Endothelial cell of umbilical vein (primary cell): ENCODE measurements at places on chromosomes 7 and 10. TPM values are rescaled to one million over a fixed set of nuclear protein-coding genes. Genes with fewer than 3 reads are reported as not detected.
A peak's percentile ranks its signal among the peaks of the same experiment; 100 is the strongest.

OR2F2 gene
- total RNA-seq, result not detected in 2 replicates

DNA sequence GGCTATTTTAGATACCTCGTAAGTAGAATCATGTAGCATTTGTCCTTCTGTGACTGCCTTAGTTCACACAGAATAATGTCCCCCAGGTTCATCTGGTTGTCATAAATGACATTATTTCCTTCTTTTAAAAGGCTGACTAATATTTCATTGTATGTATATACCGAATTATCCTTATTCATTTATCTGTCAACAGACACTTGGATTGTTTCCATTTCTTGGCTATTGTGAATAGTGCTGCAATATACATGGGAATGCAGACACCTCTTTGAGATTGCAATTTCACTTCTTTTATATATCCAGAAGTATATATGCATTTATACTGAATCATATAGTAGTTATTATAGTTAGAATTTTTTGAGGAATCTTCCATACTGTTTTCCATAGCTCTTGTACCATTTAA is 24.1 kb upstream of the HYAL4 start:
- H3K27ac ChIP-seq, result no peak overlapping the region
- H3K27me3 ChIP-seq, result no peaks in the 10 kb centered on the region
- no peaks in the 10 kb centered on the region for H3K4me1 ChIP-seq
- no peaks in the 10 kb centered on the region for H3K36me3 ChIP-seq
- no peak for DNase-seq

- H3K36me3 ChIP-seq, result no peaks in the 10 kb centered on the region
- peaks cover 5% of the 10 kb centered on the region for H3K4me1 ChIP-seq
- no peak for DNase-seq
- no peak overlapping the region for H3K27ac ChIP-seq
- H3K4me3 ChIP-seq, result no peak overlapping the region
Measured at GRCh38 chr7:28858206-28858605, 99.9 kb downstream of the TRIL start.

- H3K4me1 ChIP-seq, result peaks cover 11% of the 10 kb centered on the region
- peaks cover 7% of the 10 kb centered on the region for H3K36me3 ChIP-seq
- no peak overlapping the region for H3K4me3 ChIP-seq
- no peaks in the 10 kb centered on the region for H3K27me3 ChIP-seq
- no peak for DNase-seq
Measured at GRCh38 chr10:79348640-79348988, 1.3 kb downstream of the PPIF start.

TRPV5 gene
- total RNA-seq, result not detected in 2 replicates

GRCh38 chr10:75400771-75401568 is 594 bp downstream of the ZNF503 start:
- peaks cover 18% of the 10 kb centered on the region for H3K27me3 ChIP-seq
- no peak for DNase-seq
- H3K4me1 ChIP-seq, result peaks cover 40% of the 10 kb centered on the region
- peak overlapping the region; percentile 55 for H3K27ac ChIP-seq
- peak overlapping the region; percentile 52 for H3K4me3 ChIP-seq
- no peaks in the 10 kb centered on the region for H3K36me3 ChIP-seq

DNA sequence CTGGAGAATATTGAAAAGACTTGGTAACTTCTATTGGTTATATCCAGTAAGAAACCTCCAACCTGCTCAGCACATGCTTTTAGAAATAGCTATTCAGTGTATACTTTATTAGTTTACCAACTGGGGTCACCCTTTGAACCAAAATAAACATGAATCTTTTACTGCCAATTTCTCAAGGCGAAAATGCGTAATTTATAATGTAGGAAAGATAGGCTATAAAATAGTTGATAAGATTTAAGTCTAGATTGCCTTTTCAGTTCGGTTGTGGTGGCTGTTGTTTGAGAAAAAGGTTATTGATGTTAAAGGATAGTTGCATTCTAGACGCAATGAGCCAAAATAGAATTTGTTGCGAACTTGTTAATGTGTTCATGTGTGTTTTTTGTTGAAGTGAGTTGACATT is 82.6 kb upstream of the OIT3 start:
- no peak for DNase-seq
- no peaks in the 10 kb centered on the region for H3K27me3 ChIP-seq
- H3K4me3 ChIP-seq, result no peak overlapping the region
- H3K36me3 ChIP-seq, result no peaks in the 10 kb centered on the region
- peaks cover 3% of the 10 kb centered on the region for H3K4me1 ChIP-seq

PKD1L1 gene
- 3.0 and 5.9 TPM in 2 replicates for total RNA-seq

CFAP69 gene
- total RNA-seq, result 2.9 and 4.4 TPM in 2 replicates

MYL10 gene
- not detected in 2 replicates for total RNA-seq

GRCh38 chr10:18532881-18533535 is 118.4 kb downstream of the NSUN6 start:
- H3K4me3 ChIP-seq, result no peak overlapping the region
- no peaks in the 10 kb centered on the region for H3K36me3 ChIP-seq
- H3K27ac ChIP-seq, result no peak overlapping the region
- no peaks in the 10 kb centered on the region for H3K27me3 ChIP-seq
- DNase-seq, result no peak
- no peaks in the 10 kb centered on the region for H3K4me1 ChIP-seq

DNA sequence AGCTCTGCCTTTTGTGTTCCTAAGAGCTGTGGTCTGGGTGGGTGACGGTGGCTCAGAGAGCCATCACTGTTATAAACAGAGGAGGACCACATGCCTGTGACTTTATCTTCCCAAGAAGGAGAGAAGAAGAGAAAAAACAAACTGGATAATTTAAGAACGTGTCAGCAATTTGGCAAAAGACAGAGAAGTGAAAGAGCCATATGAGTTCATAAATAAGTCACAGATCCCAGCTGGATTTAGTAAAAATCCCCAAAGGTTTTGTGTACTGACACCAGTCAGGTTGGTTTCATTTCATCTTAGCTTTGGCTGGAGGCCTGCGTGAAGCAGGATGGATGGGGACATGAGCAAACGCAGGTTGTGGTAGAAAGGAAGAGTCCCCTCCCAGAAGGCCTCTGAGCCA is 120.7 kb downstream of the CXCL12 start:
- no peak overlapping the region for H3K27ac ChIP-seq
- no peaks in the 10 kb centered on the region for H3K27me3 ChIP-seq
- no peaks in the 10 kb centered on the region for H3K4me1 ChIP-seq

DNA sequence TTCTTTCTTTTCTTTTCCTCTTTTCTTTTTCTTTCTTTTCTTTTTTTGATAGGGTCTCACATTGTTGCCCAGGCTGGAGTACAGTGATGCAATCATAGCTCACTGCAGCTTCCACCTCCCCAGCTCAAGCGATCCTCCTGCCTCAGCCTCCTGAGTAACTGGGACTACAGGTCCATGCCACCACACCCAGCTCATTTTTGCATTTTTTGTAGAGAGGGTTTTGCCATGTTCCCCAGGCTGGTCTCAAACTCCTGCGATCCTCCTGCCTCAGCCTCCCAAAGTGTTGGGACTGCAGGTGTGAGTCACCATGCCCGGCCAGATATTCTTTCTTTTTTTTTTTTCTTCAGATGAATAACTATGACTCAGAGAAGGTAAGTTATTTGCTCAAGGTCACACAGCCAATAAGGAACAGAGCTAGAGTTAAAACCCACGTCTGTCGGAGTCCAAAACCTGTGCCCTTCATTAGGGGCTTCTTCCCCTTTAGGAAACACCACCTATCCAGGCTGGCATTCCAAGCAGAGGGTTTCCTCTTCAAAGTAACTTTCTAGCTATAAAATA is 28.1 kb upstream of the DNMBP start:
- no peak overlapping the region for H3K27ac ChIP-seq
- H3K4me1 ChIP-seq, result peaks cover 6% of the 10 kb centered on the region
- H3K27me3 ChIP-seq, result no peaks in the 10 kb centered on the region

CFTR gene
- not detected in 2 replicates for total RNA-seq

GRCh38 chr7:46357290-46357689 is 436.2 kb upstream of the IGFBP3 start:
- no peaks in the 10 kb centered on the region for H3K4me1 ChIP-seq
- no peak for DNase-seq
- H3K27me3 ChIP-seq, result no peaks in the 10 kb centered on the region
- no peak overlapping the region for H3K4me3 ChIP-seq

- H3K36me3 ChIP-seq, result peaks cover 10% of the 10 kb centered on the region
- H3K27ac ChIP-seq, result no peak overlapping the region
- H3K4me3 ChIP-seq, result no peak overlapping the region
- H3K4me1 ChIP-seq, result no peaks in the 10 kb centered on the region
Measured at GRCh38 chr10:73857446-73857845, 16.9 kb downstream of the CAMK2G start.

- no peaks in the 10 kb centered on the region for H3K36me3 ChIP-seq
- H3K4me3 ChIP-seq, result no peak overlapping the region
- no peak for DNase-seq
Measured at GRCh38 chr7:77800730-77801129, 2.2 kb downstream of the PHTF2 start.

GRCh38 chr10:113504423-113504822 is 48.4 kb upstream of the HABP2 start:
- peaks cover 2% of the 10 kb centered on the region for H3K27me3 ChIP-seq
- H3K36me3 ChIP-seq, result no peaks in the 10 kb centered on the region
- no peak overlapping the region for H3K4me3 ChIP-seq
- no peak for DNase-seq
- H3K4me1 ChIP-seq, result no peaks in the 10 kb centered on the region

IFIT1B gene
- not detected in 2 replicates for total RNA-seq

DNA sequence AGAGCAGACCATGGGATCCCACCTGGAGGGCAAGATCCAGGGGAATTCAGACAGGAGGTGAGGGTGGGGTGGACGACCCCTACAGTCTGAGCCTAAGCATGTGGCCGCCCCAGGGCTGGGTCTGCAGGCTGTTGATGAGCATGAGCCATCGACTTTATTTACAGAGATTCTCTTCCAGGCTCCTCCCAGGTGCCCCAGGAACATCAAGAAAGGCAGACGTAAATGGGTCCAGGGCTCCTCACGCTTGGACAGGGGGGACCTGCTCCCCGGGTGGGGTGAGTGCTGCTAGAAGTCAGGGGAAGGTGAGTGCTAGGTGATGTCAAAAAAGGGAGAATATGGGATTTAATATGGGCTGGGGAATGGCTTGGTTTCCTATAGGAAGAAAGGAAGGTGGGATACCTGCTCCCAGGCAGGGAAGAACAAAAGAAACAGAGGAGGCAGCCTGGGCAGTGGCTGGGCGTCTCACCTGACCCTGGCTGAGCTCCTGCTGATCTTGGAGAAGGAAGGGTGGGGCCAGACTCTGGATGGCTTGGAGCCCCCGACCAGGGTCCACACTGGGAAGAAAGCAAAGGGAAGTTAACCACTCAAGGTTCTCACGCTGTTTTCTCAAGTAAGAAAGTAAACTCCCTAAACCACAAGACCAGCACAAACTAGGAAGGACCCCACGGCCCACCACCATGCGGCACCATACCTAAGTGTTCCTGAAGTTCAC is 162.1 kb upstream of the SHH start:
- H3K27me3 ChIP-seq, result no peaks in the 10 kb centered on the region
- no peak overlapping the region for H3K27ac ChIP-seq
- H3K4me1 ChIP-seq, result no peaks in the 10 kb centered on the region
- H3K36me3 ChIP-seq, result no peaks in the 10 kb centered on the region
- no peak overlapping the region for H3K4me3 ChIP-seq

DNA sequence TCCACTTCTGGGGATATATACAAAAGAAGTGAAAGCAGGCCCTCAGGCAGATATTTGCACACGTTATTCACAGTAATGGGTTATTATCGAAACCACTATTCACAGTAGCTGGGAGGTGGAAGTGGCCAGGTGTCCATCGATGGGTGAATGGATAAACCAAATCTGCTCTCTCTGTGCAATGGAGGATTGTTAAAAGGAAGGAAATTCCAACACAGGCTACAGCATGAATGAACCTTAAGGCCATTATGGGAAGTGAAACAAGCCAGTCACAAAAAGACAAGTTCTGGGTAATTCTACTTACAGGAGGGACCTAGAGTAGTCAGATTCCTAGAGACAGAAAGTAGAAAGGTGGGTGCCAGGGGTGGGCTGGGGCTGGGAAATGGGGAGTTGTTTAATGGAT is 48.5 kb upstream of the BHLHA15 start:
- H3K4me3 ChIP-seq, result no peak overlapping the region
- H3K27me3 ChIP-seq, result no peaks in the 10 kb centered on the region
- H3K36me3 ChIP-seq, result peaks cover 4% of the 10 kb centered on the region

DNA sequence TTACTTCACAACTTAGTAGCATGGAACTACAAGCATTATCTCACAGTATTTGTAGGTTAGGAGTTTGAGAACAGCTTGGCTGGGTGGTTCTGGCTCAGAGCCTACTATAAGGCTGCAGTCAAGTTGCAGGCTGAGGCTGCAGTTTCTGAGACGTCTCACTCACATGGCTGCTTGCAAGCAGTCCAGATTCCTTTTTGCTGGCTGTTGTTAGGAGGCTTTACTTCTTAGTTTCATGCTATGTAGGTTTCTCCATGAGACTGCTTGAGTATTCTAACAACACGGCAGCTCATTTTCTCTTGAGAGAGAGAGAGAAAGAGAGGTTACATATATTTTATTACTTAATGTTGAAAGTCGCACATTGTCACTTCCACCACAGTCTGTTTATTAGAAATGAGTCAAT is 1073.9 kb downstream of the NXPH1 start:
- no peaks in the 10 kb centered on the region for H3K36me3 ChIP-seq
- no peak overlapping the region for H3K27ac ChIP-seq
- H3K4me1 ChIP-seq, result no peaks in the 10 kb centered on the region
- no peaks in the 10 kb centered on the region for H3K27me3 ChIP-seq
- H3K4me3 ChIP-seq, result no peak overlapping the region

NUDT13 gene
- total RNA-seq, result 2.3 and 2.6 TPM in 2 replicates

DNA sequence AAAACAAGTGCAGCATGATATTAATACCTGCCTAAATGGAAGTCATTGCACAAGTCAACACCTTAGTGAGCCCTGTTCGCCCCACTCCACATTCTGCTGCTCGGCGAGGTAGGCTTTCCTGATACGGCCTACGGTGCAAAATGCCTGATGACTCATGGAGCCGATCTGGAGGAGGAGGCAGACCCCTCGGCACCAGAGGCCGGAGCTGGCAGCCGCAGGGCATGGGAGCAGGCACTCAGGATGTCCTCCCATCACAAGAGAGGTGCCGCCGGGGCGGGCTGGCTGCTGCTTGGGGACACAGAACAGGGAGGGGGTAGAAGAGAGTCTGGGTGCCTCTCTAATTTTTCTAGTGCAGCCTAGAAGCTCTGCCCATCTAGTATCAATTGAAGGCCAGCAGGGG is 418.5 kb upstream of the MGMT start:
- H3K4me1 ChIP-seq, result peaks cover 42% of the 10 kb centered on the region
- no peaks in the 10 kb centered on the region for H3K27me3 ChIP-seq
- peak overlapping the region; percentile 38 for H3K27ac ChIP-seq
- DNase-seq, result no peak
- no peaks in the 10 kb centered on the region for H3K36me3 ChIP-seq

IQUB gene
- not detected in 2 replicates for total RNA-seq

SORCS1 gene
- total RNA-seq, result not detected in 2 replicates

CPVL gene
- not detected in 2 replicates for total RNA-seq

IQCE gene
- 11.3 and 14.5 TPM in 2 replicates for total RNA-seq

NOS3 gene
- total RNA-seq, result 51.4 and 82.8 TPM in 2 replicates

GRCh38 chr7:133827707-133828623 is 299.2 kb upstream of the LRGUK start:
- no peak for DNase-seq
- no peak overlapping the region for H3K27ac ChIP-seq
- no peaks in the 10 kb centered on the region for H3K4me1 ChIP-seq
- H3K36me3 ChIP-seq, result no peaks in the 10 kb centered on the region
- H3K27me3 ChIP-seq, result no peaks in the 10 kb centered on the region

DNA sequence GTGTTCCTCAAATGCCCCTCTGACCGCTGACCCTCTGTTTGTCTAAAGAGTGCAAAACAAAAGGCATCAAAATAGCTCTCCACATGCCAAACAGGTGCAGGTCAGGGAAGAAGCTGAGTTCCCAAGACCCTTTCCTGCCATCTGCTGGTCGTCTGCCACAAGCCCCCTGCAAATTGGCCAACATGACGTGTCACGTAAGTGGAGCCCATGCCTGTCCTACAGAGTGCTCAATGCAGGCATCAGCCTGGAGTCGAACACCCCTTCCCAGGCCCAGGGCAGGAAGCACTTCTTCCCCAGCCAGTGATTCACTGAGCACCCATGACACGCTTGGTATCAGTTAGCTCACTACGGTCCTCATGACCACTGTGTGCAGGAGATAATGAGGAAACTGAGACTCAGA is 14.1 kb downstream of the TMEM72 start:
- H3K27me3 ChIP-seq, result no peaks in the 10 kb centered on the region
- no peaks in the 10 kb centered on the region for H3K36me3 ChIP-seq
- no peaks in the 10 kb centered on the region for H3K4me1 ChIP-seq
- no peak for DNase-seq
